ENCODE measurements at places on chromosomes 2 and 18.

GRCh38 chr2:121202541-121203310, 82.3 kb downstream of the TFCP2L1 start:
- DNase-seq: no peak

DNA sequence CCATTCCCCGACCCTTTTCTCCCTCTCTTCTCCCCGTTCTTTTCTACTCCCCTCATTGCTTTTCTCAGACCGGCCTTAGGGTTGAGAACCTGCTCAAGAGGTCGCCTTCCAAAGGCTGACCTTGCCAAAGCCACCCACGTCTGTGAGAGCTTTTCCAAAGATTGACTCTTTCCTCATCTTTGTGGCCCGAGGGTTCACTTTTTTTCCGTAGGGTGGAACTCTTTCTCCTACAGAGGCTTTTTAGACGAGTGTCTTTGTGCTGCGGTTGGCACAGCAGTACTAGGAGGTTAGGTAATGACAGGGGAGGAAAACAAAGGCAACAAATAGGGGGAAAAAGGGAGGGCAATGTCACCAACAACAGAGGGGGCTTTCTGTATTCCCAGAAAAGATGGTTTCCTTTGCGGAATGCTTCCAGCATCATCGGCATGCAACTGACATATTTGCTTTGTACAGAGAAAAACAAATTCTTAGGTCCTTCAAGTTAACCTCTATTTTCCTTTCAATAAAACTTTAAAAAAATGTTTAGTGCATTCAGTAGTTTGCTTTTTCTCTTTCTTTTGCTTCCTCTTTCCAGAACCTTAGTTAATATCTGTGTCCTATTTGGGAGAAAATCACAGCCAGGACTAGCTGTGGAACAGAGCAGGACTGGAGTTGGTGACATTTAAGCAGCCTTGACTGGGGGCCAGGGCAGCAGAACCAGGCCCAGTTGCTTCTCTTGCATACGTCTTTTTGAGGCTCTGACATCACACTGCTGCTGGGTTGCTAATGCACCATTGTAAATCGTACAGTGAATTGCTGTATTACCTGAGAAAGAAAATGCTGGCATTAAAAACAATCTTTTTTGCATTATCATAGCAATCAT, 188.1 kb upstream of the FANCL start:
- DNase-seq: no peak

DNA sequence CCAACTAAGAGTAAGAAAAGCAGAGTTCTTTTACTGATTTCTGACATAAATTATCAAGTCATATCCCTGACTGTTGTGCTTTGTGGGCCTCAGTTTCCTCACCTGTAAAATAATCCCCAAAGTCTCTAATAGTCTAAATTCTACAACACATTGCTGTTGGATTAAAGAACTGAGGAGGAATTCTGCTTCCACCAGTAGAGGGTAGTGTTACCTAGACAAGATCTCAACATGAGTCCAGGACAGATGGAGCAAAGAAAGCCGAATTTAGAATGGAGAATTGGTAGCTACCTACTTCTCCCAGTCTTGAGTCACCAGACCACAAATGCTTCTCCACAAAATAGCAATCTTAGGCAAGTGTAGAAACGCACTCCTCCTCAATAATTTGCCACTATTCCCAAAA, 462.5 kb upstream of the FSHR start:
- DNase-seq: no peak

DNA sequence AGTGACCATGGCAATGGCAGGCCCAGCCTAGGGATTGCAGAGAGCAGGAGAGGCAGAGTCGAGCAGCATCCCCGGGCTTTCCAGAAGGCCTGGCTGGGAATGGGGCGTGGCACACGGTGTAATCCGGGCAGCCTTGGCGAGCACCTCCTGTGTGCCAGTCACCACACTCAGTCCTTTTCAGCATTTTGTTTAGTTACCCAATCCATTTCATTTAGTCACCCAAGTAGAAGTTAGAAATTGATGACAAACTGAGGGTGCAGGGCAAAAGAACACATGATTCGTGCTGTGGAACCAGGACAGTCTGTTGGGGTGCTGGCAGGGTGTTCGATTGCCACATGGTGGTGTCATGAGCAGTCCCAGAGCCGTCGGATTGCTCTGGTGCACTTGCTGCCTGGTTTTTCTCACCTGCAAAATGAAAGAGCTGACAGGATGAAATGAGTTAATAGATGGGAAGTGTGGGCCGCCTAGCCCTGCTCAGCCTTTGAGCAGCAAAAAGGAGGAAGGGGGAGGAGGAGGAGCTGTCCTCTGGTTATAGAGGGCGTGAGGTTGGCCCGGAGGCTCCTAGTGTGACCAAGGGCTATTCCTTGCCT, 299.4 kb downstream of the AGAP1 start:
- DNase-seq: no peak

- no peak for DNase-seq
Measured at GRCh38 chr2:215140166-215140707, 1.8 kb upstream of the ABCA12 start.

DNA sequence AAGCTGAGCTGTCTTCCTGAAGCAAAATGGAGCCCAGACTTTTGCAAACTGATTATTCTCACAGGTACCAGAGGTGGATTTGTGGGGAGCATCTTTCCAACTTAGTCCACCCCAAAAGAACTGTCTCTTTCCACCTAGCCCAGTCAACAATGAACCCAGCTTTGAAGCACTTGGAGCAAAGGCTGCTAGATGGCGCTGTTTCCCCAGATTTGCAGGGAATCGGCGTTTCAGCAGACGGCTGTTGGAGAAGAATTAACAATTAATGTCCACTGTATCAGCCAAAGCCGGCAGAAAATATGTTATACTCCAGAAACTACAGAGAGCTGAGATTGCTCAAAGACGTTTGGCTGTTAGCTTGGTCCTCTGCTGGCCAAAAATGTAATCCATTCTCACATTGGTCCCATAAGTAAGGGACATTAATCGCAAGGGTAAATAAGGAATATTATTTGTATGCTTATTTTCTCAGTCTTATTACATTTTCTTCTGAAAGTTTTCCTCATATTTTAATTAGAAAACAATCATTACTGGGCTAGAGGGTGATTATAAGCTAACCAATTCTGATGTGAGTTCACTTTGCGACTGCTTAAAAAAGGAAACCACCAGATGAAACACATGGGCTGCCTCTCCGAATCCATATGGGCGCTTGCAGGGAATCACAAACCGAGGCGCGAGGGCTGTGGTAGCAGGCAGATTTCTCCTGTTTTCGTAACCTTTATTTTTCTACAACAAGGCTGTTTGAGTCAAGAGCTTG, 423.8 kb upstream of the MEX3C start:
- peak; percentile 35 for DNase-seq

DNA sequence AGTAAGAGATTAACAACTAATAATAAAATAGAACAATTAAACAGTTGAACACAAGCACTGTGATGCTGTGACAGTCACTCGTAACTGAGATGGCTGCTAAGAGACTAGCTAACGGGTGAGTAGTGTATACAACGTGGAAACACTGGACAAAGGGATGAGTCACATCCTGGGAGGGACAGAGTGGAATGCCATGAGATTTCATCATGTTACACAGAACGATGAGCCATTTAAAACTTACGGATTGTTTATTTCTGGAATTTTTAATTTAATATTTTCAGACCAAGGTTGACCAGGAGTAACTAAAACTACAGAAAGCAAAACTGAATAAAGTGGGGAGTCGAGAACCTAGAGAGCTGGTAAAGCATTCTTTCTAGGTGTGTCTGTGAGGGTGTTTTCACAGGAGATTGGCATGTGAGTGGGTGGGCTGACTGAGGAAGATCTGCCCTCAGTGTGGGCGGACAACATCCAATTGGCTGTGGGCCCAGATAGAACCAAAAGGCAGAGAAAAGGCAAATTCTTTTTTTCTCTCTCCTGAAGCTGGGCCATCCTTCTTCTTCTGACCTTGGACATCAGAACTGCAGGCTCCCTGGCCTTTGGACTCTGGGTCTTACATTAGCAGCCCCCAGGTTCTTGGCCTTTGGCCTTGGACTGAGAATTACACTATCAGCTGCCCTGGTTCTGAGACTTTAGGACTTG, 14.6 kb downstream of the TMSB10 start:
- DNase-seq: no peak

GRCh38 chr18:39205565-39206195, 1640.1 kb upstream of the CELF4 start:
- DNase-seq: no peak

DNA sequence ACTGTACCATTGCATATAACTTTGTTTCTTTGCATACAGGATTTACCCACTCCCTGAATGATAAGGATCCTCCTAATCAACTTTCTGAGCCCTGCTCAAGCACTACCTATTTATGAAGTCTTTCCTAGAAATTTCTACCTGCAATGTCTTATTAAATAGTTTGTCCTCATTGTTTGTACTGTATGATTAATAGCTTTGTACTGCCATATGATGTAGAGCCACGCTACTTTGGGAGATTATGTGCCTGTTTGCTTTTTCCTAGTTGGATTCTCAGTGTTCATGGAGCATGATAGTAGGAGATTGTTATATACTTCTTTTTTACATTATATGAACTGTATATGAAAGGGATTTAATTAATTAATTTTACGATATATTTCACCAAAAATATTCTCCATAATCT, 327.1 kb upstream of the GALNT5 start:
- no peak for DNase-seq

GRCh38 chr18:53664575-53664974, 559.9 kb downstream of the MBD2 start:
- DNase-seq: no peak

- no peak for DNase-seq
Measured at GRCh38 chr2:8796878-8797550, 40.4 kb downstream of the KIDINS220 start.

GRCh38 chr18:47461406-47461948, 210.0 kb upstream of the SKOR2 start:
- DNase-seq: no peak

- DNase-seq: no peak
Measured at GRCh38 chr2:14884651-14885050, 252.1 kb downstream of the LRATD1 start.

DNA sequence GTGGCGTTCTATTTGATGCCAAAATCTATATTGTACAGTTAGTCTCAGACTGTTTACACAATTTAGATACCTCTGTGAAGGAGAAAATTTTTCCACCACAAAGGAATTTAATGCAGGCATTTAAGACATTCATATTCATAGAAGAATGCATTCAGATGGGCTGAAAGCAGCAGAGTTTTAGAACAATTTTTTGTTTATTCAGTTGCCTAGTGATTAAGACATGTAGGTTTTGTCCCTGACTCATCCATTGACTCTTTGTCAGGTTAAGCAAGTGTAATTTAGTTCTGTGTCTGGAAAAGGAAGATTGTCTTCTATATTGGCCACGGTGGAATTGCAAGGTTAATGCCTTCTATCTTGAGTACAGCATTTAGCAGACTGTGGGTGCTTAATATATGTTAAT, 515.0 kb downstream of the PARD3B start:
- no peak for DNase-seq

DNA sequence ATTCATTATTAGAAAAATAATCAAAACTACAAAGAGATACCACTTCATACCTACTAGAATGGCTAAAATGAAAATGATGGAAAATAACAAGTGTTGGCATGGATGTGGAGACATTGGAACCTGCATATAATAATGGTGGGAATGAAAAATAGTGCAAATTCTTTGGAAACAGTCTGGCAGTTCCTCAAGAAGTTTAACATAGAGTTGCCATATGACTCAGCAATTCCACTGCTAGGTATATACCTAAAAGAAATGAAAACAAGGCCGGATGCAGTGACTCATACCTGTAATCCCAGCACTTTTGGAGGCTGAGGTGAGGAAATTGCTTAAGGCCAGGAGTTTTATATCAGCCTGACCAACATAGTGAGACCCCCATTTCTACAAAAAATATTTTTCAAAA, 41.6 kb upstream of the ACYP2 start:
- no peak for DNase-seq

GRCh38 chr2:11480406-11480805, 14.4 kb upstream of the E2F6 start:
- DNase-seq: no peak

DNA sequence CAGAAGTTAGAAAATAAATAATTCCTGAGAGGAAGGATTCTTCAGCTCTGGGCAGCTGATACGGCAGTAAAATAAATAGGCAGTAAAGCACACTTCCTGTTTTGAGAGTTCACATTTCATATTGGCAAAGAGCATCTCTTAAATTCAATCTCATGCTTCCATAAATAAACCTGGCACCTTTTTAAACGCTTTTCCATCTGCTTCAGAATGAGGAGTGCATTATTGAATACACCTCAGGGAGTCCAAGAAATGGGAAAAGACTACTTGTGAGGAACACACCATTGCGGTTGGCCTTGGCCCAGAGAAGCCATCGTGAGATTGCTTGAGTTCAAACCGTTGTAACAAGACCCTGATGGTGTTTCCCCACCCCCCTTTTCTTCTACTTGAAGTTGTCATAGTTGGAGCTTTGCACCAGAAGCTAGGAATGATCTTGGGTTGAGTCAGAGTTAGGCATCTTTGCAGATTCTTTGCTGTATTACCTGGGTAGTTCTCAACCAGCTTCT, 123.9 kb downstream of the RDH14 start:
- no peak for DNase-seq

DNA sequence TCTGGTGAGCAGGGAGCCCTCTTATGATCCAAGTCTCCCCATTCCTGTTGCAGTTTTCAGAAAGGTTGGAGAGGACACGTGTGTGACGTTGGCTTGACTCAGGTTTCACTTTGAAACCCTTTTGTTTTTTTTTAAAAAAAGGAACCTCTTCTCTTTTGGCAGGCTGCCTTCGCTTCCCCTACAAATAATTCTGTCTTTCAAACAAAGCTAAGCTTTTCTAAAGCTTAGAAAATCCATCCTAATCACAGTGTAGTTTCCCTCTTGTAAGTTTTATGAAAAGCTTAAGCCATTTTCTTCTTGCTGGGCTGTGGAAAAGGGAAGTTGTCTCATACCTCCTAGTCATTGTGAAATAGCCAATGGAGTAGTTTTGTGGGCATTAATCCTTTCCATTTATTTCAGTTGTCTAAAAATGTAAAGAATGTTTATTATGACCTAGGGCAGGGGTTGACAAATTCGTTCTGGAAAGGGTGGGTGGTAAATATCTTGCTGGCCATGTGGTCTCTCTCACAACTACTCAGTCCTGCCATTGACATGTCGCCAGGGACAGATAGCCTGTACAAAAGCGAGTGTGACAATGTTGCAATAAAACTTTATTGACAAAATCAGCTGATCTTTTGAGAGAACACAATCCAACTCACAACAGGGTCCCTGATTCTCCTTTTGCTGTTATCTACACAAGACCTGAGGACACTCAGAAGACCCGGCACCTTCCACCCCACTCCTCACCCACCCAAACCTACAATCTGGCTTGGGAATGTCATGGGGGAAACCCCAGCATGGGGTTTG, 878.8 kb downstream of the RNF144A start:
- peak; percentile 17 for DNase-seq

DNA sequence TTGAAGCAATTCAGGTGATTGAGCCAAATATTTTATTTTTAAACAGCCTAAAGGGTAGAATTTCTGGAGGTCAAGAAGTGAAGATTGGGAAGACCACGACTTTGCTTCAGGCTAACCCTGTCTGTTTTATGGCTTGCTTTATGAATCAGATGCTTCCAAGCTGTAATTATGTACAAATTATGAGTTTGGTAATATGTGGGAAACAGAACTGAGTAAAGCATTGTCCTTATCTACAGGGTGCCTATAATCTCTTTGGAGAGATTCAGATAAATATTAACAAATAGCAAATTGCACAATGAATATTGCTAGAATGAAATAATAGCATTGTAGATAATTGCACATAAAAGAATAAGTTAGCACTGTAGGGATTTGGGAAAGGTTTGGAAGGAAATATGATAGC, 539.4 kb upstream of the CDH2 start:
- no peak for DNase-seq

GRCh38 chr2:77552956-77553355, 30.8 kb upstream of the LRRTM4 start:
- DNase-seq: no peak

GRCh38 chr2:198465970-198466369, 661.6 kb downstream of the PLCL1 start:
- DNase-seq: no peak

Data from urinary bladder (tissue), 4 donors.